ENCODE measurements at places on chromosomes 2 and 18.

GRCh38 chr2:207352978-207353671, 176.6 kb upstream of the CREB1 start:
- peak; percentile 68 for DNase-seq

DNA sequence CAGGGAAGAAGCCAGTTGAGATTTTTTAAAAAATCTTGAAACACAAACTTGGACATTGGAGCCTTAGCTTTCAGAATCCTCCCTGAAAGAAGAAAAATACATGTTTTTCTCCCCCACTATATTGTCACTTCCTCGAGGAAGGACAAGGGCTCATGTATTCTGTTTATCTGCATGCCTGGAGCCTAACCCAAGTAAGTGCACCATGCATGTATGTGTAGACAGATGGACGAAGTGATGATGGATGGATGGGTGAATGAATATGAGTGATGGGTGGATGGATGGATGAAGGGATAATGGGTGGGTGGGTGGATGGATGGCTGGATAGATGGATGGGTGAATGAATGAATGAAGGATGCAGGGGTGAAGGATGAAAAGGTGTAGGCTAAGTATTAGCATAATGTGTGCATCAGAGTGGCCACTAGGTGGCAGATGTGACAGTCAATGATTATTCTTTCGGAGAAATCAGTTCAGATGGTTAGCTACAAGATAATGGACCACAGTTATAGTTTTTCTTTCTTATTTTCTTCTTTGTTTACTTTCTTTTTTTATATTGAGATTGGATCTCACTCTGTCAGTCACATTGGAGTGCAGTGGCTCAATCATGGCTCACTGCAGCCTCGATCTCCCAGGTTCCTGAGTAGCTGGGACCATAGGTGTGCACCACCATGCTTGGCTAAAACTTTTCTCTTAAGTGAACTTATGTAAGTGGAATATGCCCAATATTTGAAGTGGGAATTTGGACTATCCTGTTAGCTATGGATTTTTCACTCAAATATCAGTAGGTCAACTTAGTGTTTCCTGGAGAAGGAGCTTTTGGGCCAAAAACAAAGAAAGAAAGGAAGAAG, 18.5 kb upstream of the CCDC93 start:
- DNase-seq = no peak

DNA sequence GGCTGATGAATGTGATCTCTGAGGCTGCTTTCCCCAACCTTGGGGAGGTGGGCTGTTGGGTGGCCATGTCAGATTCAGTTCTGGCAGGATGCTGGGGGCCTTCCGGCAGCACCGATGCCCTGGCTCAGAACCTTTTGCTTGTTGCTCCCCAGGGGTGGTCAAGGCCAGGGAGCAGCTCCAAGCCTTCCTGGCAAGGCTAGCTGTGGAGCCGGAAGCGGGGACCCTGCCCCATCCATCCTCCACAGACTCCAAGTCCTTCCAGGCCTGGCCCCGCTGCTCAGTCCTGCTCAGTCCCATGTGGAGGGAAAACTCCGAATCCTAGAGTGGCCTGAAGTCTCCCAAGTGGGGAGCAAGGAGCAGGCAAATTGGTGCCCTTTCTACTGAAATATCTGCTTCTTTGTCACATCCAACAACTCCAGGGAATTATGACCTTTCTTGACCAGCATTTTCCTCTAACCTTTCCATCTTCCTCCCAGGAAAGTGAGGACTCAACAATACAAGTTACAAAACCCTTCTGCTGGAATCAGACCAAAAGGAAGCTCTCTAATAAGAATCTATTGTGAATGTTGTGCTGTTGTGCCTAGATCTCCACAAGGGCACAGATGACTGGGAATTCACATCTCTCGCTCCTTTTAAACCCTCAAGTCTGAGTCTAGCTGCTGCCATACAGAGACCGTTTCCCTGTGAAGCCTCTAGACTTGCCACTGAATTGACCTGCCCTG, 134.0 kb downstream of the MCFD2 start:
- no peak for DNase-seq

DNA sequence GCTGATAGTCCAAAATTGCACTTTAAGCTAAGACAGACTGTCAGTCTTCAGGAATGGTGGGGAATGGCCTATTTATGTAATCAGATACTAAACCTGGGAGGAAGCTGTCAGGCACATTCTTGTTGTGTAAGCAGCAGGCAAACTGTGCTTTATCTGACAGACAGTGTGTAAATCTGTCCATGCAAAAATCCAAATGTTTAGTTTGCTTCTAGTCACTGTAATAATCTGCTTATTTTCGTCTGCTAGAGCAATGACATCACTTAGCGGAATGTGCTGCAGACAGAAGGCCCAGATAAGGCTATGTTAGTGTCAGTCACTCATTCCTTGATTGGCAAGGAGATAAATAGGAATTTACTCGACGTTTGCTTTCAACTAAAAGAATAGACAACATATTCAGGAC, 263.5 kb downstream of the ZNF407 start:
- DNase-seq = no peak

- no peak for DNase-seq
These were observed 34.2 kb upstream of the NT5DC4 start for GRCh38 chr2:112686348-112687217.

DNA sequence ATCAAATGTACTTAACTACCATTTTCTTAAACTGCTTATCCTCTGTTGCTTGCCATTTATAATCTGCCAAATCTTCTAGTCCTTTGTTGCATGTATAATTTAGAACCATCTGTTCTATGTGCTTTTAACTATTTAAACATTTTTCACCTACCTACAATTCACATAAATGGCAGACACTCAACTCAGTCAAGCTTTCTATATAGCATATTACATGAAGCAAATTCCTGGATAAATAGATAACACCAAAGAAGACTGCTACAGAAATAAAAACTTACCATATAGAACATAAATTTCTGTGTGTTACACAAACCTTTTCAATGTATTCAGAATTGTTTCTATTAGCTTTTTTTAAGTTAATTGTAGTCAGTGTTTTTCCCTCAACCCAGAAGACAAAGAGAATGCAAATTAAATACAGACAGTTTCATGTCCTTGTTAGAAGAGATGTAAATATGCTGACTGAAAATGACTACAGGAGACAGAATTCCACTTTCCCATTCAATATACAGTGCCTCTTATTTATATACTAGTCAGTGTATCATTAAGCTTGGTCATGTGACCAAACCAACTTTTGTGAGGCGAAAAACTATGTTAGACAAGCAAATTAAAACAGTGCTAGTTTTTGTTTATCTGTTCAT, 2.6 kb downstream of the BAZ2B start:
- peak; percentile 32 for DNase-seq

GRCh38 chr18:74063557-74063956, 84.1 kb downstream of the FBXO15 start:
- DNase-seq = no peak

DNA sequence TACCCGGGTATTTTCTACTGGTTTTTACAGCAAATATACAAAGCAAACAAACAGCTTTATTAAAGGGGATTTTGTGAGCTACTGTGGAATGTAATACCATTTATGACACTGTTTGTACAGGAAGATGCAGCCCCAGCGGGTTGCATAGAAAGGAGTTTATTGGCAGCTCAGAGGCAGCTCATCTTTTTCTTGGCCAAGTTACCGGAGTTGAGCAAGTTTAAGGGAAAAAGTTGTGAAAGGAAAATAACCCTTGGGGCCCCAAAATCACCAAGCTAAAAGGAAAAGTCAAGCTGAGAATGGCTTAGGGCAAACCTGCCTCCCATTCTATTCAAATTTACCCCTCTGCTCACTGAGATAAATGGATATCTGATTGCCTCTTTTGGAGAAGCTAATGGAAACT, 60.8 kb downstream of the MOB4 start:
- DNase-seq = no peak

GRCh38 chr2:237745250-237745613, 53.3 kb upstream of the RBM44 start:
- DNase-seq = no peak

DNA sequence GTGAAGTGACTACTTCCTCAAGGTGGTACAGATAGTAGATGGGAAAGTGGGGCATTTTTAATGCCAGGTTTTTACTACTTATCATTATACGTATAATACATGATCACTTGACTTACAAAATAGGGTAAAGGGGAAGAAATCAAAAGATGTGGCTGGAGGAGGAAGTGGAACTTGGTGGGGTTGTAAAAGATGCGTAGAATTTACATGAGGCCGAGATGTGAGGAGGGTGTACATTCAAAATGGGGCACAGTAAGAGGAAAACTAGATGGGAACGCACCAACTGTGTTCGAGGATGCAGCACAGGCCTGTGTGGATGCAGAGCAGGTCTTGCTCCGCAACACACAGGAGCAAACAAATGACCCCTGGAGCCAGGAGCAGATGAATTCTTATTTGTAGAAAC, 403.3 kb downstream of the TXNL1 start:
- no peak for DNase-seq

- no peak for DNase-seq
These were observed 4.4 kb upstream of the SAG start for GRCh38 chr2:233303252-233303651.

DNA sequence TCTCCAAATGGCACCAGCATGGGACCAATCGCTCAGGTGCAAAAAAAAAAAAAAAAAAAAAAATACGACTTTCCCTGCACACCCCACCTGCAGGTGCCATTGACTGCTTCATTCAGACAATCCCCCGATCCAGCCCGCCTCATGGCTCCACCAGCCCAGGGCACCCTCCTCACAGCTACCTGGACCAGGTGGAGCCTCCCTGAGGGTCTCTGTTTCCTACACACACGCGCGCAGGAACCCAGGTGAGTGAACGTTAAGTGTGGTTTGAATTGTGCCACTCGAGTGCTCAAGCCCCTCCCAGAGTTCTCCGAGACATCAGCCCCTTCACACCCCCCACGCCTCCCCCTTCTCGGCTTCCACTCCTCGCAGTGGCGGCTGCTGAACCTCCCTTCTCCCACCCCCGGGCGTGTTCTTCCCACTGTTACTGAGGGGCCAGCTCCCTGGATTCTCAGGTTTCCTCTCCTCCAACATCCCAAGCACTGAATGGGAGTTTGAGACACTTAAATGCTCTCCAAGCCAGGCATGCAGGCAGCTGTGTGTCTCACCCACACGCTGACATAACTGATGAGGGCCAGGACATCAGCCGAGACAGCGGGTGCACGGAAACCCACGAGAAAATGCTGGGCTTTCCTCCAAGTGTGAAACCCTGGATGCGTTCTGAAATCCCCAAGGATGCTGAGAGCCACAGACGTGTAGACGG, 88.8 kb upstream of the SNTG2 start:
- no peak for DNase-seq

DNA sequence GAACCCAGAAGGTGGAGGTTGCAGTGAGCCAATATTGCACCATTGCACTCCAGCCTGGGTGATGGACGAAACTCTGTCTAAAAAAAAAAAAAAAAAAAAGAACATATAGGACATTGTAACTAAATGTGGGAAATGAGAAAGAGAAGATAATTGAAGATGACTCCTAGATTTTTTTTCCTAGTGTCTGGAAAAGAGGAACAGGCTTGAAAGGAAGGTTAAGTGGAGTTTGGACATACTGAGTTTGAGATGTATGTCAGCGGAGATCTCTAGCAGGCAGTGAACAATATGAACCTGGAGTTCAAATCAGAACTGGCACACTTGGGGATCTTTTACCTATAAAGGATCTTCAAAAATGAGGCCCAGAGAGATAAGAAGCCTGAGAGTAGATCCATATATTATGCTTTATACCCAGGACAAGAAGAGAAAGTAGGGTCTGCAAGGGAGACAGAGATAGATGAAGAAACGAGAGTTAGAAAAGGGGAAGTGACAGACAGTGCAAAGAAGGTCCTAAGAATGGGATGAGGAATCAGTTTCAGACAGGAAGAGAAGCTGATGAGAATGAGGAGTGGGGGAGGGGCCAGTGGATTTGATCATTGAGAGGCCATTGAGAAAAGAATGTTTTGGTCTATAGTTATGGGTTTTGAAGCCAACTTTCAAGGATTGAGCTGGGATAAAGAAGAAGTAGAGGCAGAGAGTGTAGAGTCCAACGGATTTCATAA, 46.9 kb upstream of the CD28 start:
- no peak for DNase-seq

All from NCI-H524 (cell line).